ENCODE measurements at places on chromosomes 1 and 21.
A peak's percentile ranks its signal among the peaks of the same experiment; 100 is the strongest.

DNA sequence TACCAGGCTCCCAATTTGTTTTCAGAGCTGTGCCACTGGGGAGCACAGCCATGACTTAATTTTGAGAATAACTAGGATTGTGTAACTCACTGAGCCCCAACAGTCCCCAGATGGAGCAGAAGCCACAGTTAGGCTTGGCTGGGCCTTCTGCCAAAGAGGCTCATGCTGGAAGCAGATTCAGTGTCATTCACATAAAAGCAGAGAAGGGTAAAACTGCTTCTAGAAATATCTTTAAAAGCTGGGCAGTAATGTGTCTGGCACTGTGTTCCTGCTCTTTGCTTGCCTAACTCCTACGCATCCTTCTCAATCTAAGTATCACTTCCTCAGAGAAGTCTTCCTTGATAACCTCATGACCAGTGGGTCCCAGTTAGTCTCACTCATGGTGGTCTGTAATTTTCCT lies 20.3 kb downstream of the STK40 start:
- DNase-seq: no peak

DNA sequence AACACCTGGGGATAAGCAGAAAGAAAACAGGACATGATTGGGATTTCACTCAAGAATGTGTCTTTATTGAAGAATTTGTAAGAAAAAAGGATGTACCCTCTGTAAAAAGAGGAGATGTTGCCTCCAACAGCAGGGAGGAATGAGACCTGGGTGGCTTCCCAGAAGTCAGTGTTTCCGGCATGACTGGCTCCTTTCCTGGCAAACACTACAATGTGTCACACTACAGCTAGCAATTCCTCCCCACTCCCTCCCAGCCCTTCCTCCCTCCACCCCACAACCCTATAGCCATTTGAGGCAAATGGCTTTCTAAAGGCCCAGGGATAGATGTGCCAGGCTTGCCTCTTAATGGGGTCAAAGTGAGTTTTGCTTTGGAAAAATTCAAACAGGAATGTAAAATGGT lies 11.5 kb upstream of the COL8A2 start:
- DNase-seq: no peak

DNA sequence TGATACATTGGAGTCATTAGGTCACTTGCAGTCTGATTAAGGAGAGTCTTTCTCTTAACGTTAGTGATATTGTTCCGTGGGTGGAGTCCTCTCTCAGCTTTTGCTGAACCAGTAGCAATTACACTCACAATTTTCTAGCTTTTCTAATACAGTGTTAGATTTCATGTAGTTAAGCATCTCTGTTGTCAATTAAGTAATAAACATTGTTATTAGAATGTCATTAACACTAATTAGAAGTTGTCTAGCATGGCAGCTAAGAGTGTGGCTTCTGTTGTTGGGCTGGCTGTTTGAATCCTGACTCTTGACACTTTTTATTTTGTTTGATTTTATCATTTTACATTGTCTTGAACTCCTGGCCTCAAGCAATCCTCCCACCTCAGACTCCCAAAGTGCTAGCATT lies 33.4 kb downstream of the FAAH start:
- no peak for DNase-seq

GRCh38 chr1:246497331-246497915 lies 9.7 kb downstream of the SMYD3 start:
- peak; percentile 63 for DNase-seq

GRCh38 chr1:218659911-218660677 lies 315.0 kb downstream of the TGFB2 start:
- no peak for DNase-seq

Data from putamen (tissue), 1 donor.